BE2C (cell line): ENCODE measurements at places on chromosomes 13 and 19.

DNA sequence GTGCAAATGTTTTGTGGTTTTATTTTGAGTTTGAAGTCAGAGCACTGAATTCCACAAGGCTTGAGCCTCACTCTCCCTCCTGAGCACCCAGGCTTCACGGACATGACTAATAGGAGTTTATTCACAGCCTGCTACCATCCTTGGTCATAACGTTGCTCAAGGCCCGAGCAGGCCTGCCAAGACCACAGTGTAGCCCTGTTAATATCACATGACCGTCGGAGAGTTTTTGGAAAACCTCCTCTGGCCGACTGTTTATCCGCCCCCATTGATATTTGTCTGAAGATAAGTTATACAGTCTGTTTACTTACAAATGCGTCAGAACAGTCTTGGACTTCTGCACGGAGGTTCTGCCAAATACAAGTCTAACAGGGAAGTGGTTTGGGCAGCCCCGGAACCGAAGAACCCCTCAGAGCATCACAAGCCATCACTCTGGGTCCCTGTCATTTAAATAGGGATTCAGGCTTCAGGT, 89.9 kb downstream of the COL4A2 start:
- no peak for DNase-seq

GRCh38 chr13:64758521-64759244, 2471.5 kb downstream of the PCDH9 start:
- DNase-seq, result no peak

DNA sequence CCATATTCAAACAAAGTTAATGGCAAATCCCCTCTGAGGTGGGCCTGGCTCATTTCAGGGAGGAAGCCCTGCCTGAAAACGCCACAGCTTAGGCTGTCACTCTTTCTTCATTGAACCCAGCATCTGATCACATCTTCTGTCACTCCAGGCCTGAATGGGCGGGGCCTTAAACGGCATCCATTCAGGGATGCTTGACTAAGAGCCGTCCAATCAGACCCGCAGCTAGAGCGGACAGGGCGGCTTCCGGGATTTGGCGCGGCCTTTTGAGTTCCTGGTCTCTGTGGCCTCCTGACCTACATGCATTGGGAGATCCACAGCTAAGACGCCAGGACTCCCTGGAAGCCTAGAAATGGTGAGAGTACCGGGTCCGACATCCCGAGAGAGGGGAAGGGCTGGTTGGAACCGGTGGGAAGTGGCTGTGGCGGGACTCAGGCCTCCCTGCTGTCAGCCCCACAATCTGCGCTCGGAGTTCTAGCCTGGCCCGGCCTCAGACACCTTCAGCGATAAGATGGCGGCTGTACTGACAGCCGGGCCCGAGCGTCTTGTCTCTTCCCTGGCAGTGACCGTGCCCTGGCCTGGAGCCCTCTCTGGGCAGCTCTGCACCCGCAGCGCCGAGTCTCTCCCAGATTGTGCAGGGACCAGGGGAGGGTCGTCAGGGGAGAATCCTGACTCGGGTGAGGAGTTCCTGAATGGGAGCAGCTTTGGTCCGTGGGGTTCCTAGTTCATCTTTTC, at the start of gene ZNF723:
Gene ZNF723 (plus strand): TSS at position 261 of the 732 bp plus-strand sequence. CDS start 89 bp downstream, at position 350.
- DNase-seq, result no peak

GRCh38 chr13:30711375-30711774, 24.0 kb upstream of the ALOX5AP start:
- DNase-seq, result no peak

DNA sequence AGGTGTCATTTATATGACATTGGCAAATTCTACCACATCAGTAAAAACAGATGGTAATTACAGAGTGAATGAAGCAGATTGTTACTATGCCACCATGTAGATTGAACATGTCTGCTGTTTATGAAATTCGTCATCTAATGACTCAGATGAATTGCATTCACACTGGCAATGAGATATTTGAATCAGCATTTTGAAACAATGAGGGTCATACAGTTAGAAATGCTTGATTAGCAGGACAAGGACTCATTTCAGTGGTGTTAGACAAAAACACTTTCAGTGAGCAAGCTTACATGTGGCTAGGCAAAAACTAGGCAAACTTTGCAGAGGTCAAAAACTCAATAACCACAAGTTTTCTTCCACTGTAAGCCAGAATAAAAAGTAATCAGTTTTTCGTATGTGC, 1165.0 kb downstream of the SLITRK1 start:
- no peak for DNase-seq

DNA sequence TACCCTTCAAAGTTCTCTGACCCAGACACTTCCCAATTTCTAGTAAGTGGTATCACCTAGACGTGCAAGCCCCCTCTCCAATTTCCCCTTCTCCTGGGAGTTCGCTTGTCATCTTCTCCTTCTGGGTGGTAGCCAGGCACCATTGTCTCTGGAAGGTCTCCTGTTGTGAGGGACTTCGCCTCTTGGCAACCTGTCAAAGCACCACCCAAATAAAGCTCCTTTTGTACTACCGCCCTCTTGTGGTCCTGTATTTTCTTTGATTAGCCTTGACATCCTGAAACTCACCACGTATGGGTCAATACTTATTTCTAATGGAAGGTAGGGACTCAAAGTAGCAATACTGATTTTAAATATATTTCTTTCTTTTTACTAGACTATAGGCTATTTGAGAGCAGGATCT, 8.2 kb downstream of the GPC5 start:
- DNase-seq, result peak; percentile 66

DNA sequence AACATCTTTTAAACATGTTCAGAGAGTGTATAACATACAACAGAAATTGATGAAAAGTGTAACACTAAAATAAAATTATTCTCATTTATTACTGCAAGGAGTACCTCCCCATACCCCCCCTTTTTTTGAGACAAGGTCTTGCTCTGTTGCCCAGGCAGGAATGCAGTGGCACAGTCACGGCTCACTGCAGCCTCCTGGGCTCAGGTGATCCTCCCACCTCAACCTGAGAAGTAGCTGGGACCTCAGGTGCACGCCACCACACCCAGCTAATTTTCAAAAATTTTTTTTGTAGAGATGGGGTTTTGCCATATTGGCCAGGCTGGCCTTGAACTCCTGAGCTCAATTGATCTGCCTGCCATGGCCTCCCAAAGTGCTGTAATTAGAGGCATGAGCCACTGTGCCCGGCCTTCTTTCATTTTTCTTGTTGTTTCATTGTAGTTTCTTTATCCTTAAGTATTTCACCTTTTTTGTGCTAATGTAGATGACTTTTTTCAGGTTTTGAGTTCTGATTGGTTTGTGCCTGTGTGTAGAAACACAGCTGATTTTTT, 28.3 kb downstream of the GATAD2A start:
- DNase-seq, result no peak

GRCh38 chr13:109331898-109332297, 454.5 kb downstream of the IRS2 start:
- DNase-seq, result peak; percentile 35

DNA sequence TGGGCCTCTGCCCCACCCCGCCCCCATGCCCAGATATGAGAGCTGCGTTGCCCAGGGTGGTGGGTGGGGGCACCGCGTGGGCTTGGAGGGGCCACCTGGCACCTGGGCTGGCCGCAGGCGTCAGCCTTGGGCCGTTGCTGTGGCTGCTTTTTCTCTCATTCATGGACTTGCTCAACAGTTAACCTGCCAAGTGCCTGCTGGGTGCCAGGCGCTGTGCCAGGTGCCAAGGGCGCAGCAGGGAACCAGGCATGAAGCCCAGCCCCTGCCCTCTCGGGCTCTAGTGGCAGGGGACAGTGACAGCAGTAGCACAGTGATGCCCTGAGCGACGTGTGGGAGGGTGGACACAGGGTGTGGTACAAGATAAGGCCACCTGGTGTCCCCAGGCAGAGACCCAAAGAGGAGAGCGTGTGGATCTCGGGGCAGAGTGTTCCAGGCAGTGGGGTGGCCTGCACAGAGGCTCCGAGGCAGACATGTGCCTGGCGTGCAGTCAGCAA, 28.1 kb downstream of the DHX34 start:
- no peak for DNase-seq

GRCh38 chr19:52659013-52659412, 20.9 kb upstream of the ZNF83 start:
- DNase-seq, result no peak

GRCh38 chr19:42038666-42039065, 31.3 kb downstream of the GRIK5 start:
- peak; percentile 82 for DNase-seq

GRCh38 chr19:18321734-18322102, 1.2 kb downstream of the LSM4 start:
- DNase-seq, result no peak

DNA sequence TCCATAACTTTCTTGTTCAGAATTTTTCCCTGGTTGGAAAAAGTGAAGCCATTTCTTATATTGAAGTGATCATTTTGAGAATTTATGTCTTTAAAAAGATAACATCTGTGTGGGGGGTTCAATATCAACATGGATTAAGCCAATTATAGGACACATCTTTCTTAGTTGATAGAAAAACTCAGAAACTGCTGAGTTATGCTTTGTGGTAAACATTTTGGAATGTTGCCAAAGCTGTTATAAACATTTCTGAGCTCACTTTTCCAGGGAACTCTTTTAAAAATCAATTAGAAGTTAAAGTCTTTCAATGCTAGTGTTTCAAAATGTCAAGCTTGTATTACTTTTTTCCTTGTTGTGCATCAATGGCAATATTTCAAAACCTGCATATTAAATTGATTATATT, 248.8 kb downstream of the DACH1 start:
- DNase-seq, result no peak

DNA sequence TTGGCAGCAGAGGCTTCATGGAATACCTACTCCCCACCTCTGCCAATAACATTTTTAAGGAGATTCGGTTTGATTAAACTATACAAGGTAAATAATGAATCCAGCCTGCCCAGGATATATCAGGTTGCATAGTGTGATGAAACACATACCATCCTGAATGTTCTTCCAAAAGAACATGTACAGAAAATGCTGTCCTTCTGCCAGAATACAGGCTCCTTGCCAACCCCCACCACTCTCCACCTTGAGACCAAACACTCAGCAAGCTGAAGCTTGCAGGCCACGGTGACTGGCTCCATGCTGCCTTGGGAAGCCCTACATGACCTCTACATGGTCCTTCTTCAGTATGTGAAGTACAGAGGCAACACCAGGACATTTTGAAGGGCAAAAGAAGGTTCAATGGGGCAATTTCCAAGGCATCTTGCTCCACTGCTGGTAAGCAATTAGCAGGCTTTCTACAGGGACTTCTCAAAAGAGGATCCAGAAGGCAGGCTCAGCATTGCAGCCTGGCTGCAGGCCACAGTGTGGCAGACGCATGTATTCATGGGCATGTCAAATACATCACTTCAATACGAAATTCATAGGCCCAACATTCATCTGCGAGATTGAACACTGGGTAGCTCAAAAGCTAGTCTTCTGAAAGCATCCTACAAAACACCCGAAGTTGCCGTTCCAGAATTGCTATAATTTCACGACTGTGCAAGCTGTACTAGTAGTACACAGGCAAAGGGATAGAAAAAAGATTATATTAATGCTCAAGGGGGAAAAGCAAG, 62.4 kb upstream of the SERP2 start:
- no peak for DNase-seq

DNA sequence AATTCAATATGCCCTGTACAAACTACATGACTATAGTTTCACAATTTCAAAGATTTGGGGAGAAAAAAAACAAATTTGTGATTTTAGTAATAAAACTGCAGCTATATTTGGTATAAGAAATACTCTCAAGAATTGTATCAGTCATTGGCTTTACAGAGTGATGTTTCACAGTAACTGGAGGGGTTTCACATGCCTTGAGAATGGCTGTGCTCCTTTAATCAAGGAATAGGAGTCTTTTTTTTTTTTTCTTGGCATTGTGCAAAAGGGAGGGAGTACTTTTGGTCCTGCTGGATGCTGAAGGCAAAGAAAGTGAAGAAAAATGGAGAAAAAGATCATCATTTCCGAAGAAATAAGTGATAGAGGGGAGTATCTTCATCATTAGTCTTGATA, 6.8 kb downstream of the ZNF507 start:
- no peak for DNase-seq

DNA sequence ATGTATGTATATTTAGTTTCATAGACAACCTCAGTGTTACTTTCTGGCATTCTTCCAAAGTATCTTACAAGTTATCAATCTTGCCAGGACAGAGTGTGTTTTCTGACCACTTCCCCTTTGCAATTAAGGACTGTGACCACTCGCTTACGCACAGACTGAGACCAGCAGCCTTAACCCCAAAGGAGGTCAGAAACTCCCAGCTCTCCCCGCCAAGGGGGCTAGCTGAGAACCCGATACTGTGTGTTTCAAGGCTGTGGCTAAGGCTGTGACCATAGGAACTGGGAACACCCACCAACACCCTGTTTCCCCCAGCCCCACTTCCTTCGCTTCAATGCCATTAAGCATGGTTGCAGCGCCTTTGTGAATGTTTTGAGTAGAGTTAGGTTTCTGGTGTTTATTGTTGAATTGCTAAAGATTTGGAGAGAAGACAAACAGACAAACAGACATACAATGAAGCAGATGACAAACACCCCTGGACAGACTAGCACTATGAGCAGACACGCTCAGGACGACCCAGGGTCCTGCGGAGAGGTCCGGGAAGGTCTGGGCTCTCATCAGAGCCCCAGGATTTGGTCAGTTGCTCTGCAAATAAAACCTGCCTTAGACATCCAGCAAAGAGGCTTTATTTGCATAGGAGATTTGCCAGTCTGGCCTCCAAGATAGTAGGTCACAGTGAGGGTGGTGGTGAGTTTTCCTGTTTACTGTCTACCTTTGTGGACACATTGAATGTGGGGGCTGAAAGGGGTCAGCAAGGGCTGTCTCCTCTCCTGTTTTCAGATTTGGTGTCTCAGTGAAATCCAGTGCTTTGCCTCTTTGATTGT, 25.0 kb upstream of the TNFSF11 start:
- no peak for DNase-seq

DNA sequence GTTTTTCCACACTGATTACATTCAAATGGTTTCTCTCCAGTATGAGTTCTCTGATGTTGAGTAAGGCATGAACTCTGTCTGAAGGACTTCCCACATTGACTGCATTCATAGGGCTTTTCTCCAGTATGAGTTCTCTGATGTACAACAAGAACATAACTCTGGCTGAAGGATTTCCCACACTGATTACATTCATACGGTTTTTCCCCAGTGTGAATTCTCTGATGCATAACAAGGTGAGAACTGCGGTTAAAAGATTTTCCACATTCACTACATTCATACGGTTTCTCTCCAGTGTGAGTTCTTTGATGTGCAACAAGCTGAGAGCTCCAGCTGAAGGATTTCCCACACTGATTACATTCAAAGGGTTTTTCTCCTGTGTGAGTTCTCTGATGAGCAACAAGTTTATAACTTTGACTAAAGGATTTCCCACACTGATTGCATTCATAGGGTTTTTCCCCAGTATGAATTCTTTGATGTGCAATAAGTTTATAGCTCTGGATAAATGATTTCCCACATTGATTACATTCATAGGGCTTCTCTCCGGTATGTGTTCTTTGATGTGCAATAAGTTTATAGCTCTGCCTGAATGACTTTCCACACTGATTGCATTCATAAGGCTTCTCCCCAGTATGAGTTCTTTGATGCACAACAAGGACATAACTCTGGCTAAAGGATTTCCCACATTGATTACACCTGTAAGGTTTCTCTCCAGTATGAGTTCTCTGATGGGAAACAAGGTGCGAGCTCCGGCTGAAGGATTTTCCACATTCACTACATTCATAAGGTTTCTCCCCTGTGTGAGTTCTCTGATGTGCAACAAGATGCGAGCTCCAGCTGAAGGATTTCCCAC, 23.5 kb downstream of the ZNF180 start:
- DNase-seq, result no peak
